Myocyte (in vitro differentiated cells): ENCODE measurements at places on chromosomes 3 and 15.

DNA sequence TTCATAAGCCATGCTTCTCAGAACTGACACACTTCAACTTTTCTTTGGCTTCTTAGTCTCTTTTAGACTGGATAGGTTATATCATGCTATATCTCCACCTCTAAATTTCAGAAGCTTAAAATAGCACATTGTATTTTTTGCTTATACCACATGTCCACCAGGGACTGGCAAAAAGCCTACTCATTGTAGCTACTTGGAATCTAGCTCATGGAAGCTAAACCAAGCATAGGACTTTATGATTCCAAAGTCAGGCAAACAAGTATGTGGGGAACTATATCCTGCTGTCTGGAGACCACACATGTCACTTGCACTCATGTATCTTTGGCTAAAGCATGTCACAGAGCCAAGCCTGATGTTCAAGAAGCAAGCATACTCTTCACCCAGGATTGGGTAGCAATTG lies 245.0 kb upstream of the RASGRP1 start:
- peak; percentile 36 for DNase-seq

DNA sequence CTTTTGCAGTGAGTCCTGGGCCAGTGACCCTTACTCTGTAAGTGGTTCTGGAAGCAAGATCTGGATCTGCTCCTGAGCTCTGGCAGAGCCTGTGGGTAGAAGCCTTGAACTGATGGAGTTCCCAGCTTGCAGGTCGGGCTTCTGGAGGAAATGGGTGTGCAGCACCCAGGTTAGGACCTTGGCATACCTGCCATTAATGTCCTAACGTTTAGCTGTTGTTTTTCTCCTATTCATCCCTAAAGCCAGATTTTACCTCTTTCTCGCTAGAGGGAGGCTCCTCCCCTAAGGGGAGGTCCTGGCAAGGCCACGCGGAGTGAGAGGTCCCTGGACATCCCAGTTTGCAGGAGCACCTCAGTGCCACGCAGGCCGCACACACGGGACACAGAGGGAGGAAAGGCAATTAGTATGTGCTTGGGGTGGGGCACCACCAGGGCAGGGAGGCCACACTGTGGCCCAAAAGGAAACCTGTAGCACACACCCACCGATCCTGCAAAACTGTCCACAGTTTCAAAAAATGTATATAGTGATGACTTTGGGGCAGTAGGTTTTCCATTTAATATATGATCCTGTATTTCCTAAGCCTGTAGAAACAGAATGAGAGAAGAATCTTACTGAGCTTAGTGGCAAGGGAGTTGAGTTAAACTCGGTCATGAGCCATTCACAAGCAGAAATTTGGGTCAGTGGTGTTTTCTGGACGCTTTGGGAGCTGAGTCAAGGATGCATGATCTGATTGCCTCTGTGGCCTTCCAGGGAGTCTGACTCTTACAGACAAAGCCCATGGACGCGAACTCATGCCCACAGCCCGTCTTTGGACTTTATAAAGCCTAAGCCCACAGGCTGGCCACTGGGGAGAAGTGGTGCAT lies 148.7 kb downstream of the LRRK1 start:
- DNase-seq: no peak

- DNase-seq: no peak
These were observed 1085.2 kb upstream of the CADM2 start for GRCh38 chr3:83873550-83873949.

- peak; percentile 54 for DNase-seq
These were observed 123.0 kb upstream of the NR2F2 start for GRCh38 chr15:96207377-96208006.

GRCh38 chr3:174295306-174296092 lies 563.6 kb upstream of the NAALADL2 start:
- no peak for DNase-seq

DNA sequence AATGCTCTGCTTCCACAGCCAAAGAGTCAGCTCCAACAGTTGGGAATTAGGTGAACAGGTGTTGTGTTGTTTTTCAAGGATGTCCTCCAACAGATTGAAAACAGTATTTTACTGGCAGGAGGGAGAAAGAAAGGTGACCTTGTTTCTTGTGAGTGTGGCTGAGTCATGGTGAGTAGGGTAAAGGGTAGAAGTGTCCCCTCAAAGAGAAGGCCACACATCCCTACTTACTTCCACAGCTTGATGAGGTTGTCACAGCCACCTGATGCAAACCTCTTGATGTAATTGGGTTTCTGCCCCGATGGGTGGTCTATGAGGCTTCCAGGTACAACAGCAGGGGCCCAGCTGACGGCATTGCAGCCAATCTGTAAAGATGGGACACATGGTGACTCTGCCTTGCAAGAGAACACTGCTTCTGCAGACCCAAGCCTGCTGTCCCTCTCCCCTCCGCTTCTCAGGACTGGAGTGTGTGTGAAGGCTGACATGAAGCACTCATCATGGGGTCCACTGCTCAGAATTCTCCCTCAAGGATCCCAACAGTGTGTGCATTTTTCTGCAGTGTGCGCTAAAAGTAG lies 12.7 kb upstream of the GHRL start:
- no peak for DNase-seq

GRCh38 chr3:126959921-126960603 lies 22.9 kb upstream of the PLXNA1 start:
- DNase-seq: peak; percentile 55

GRCh38 chr15:37873336-37873735 lies 61.1 kb upstream of the TMCO5A start:
- DNase-seq: no peak

DNA sequence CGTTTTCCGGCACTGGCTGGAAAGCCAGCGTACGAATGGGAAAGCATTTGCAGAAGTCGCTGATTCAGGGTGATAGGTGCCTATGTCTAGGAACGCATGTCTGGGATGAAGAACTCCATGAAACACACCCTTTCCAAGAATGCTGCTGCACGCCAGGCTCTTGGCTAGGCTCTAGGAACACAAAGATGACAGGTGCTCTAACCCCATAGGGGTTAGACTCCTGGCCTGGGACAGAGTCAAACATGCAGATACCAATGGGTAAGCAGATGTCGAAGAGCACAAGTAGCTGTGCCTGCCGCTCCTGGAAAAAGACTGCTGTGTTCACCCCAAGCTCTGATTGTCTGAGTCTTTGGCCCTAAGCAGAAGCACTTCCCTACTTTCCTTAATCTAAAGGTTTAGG lies 180.9 kb upstream of the UBE3A start:
- peak; percentile 74 for DNase-seq

DNA sequence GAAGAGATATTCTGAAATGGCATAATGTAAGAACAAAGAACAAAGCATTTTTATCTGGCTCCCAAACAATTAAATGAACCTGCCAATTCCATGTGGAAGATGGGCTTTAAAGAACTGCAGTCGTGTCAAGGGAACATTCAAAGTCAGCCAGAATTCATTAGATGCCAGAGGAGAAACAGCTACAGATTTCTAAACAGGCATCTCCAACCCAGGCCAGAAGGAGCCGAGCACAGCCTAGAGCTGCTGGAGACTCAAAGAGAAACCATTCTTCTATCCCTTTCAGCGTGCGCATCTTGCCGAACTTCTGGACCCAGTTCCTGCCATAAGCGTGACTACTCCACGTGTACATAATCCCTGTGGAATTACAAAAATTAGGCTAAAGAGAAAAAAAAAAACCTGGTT lies 60.4 kb downstream of the MB21D2 start:
- DNase-seq: no peak

DNA sequence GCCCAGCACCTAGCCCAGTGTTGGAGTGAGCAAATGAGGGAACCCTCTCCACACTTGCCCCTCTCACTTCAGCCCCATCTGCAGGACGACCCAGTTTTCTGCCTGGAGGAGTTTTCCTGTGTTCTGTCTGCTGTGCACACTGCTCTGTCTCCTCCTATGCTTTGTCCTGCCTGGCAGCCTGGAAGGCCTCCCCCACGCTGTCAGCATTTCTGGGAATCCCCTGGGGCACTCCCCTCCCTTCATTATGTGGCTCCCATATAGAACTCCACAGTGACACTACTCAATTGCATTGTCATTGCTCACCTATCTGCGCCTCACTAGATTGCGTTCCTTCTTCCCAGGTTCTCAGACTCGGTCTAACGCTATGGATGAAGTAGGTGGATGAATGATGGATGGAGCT lies 13.9 kb downstream of the CLSTN2 start:
- DNase-seq: no peak

- DNase-seq: no peak
These were observed 20.2 kb upstream of the UTS2B start for GRCh38 chr3:191350396-191351090.

GRCh38 chr3:42838571-42838970 lies 29.3 kb downstream of the ACKR2 start:
- DNase-seq: no peak

DNA sequence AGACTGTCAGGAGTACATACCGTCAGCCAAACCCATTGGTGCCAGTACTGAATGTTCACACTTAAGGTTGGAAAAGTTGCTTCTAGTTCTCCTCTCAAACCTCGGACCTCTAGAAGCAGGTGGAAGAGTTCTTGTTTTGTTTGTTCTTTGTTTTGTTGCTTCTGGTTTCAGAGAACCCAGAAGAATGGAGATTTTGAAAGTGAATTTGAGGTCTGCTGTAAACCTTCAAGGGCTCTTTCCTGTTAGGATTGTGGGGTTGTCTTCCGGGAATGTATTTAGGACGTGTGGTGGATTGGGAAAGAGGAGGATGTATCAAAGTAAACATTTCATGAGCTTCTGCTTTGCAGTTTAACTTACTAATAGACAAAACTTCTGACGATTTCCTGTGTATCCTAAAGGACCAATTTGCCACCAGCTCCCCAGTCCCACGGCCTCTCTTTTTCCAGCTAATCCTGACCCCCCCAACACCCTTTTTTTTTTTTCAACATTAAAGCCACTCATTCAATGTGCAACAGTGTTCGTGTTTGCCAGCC lies 50.3 kb downstream of the FILIP1L start:
- no peak for DNase-seq

GRCh38 chr3:129973853-129974563 lies 512 bp upstream of the TRH start:
- no peak for DNase-seq

- no peak for DNase-seq
These were observed 39.0 kb downstream of the GPR160 start for GRCh38 chr3:170076715-170077238.

DNA sequence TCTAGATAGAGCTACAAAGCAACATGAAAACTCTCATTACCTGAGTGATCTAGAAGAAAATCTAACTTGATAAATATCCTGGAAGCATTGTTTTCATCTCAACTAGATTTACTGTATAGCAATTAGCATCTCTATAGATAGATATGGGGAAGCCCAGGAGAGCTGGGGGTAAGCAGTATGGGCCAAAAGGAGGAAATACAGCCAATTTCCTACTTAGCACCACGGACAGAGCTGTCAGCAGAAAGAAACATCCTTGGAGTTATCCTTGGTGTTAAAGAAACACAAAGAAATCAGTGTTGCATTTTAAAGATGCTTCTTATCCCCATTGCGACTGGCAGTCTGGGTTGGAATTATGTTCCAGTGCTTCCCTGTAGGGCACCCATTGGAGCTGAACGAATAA lies 126.2 kb downstream of the TIGIT start:
- DNase-seq: no peak

DNA sequence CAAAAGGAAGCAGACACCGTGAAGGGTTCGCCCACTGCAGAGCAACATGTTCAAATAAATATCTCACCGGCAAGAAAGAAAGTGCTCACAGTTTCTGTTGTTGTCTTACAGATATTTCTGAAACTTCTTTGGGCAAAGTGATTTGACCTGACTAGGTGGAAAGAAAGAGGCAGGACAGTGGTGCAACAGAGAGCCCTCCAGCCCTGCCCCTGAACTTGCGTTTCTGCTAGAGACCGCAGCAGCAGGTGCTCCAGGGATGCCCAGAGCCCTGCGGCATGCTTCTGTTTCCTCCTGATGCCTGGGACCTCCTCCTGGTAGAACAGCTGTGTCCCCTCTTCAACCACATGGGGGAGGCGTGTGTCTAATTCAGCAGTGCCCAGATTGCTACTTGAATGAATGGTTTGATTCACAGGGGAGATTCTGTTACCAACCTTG lies 123.4 kb downstream of the ATP10A start:
- peak; percentile 95 for DNase-seq

DNA sequence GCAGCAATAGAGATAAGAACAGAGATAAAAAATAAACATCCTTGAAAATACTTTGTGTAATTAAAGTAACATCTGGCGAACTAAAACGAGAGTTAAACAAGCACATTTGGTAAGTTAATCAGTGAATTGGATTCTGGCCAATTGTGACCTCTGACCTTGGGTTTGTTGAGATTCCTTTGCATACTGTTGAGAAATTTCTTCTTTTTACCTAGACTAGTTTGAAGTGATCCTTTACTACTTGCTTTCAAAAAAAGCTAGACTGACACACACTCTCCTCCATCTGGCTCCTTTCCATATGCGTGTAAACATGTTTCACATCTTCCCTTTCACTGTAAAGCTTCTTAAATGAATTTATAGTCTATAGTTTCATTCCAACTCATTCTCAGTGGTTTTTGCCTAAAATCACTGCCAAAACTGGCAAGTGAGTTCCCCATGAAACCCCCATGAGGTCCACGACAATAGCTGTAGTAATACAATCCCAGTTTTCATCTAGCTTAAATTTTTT lies 17.3 kb upstream of the GBE1 start:
- no peak for DNase-seq
